ENCODE measurements at places on chromosomes 13 and 19.

GRCh38 chr19:28297586-28298157 is 915.3 kb downstream of the UQCRFS1 start:
- no peaks in the 10 kb centered on the region for H3K27me3 ChIP-seq
- peaks cover 8% of the 10 kb centered on the region for H3K4me1 ChIP-seq
- no peak overlapping the region for H3K4me3 ChIP-seq
- no peak for DNase-seq

- no peaks in the 10 kb centered on the region for H3K27me3 ChIP-seq
- no peak overlapping the region for H3K4me3 ChIP-seq
- peak overlapping the region; percentile 49 for H3K27ac ChIP-seq
- DNase-seq = no peak
- H3K4me1 ChIP-seq = no peaks in the 10 kb centered on the region
Observed at GRCh38 chr13:103615771-103616170, 549.6 kb upstream of the SLC10A2 start.

GRCh38 chr13:76425935-76426334 is 460.3 kb downstream of the KCTD12 start:
- no peak overlapping the region for H3K27ac ChIP-seq
- H3K4me3 ChIP-seq = no peak overlapping the region
- no peaks in the 10 kb centered on the region for H3K27me3 ChIP-seq
- DNase-seq = no peak
- H3K36me3 ChIP-seq = no peaks in the 10 kb centered on the region

- H3K36me3 ChIP-seq = no peaks in the 10 kb centered on the region
- no peaks in the 10 kb centered on the region for H3K4me1 ChIP-seq
- H3K27me3 ChIP-seq = no peaks in the 10 kb centered on the region
- no peak overlapping the region for H3K27ac ChIP-seq
- H3K4me3 ChIP-seq = no peak overlapping the region
- no peak for DNase-seq
Observed at GRCh38 chr13:41306271-41307145, 4.6 kb upstream of the NAA16 start.

- peaks cover 9% of the 10 kb centered on the region for H3K4me1 ChIP-seq
- DNase-seq = no peak
- H3K4me3 ChIP-seq = no peak overlapping the region
- no peaks in the 10 kb centered on the region for H3K27me3 ChIP-seq
Observed at GRCh38 chr13:40346592-40346991, 319.8 kb downstream of the FOXO1 start.

DNA sequence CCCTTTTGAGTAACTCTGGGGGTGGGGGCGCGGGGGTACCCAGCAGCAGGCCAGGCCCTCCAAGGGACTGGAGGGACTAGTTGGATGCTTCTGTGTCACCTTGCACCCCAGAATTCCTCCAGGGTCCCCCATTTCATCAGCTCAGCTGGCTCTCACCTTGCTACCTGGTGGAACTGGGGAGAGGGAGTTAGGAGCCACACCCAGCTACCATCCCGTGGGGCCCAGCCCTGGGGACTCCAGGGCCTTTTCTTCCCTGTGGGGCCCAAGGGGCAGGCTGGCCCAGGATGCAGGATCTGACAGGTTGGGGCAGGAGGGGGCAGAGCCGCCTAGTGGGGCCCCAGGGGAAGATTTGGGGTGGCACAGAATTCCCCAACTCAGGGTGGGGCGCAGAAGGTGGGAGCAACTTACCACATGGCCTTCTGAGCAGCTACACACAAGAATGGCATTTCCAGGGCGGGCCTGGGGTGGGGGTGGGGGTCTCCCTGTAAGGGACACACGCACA is 32.8 kb upstream of the NANOS3 start:
- DNase-seq = no peak
- H3K27ac ChIP-seq = no peak overlapping the region
- H3K4me3 ChIP-seq = no peak overlapping the region

DNA sequence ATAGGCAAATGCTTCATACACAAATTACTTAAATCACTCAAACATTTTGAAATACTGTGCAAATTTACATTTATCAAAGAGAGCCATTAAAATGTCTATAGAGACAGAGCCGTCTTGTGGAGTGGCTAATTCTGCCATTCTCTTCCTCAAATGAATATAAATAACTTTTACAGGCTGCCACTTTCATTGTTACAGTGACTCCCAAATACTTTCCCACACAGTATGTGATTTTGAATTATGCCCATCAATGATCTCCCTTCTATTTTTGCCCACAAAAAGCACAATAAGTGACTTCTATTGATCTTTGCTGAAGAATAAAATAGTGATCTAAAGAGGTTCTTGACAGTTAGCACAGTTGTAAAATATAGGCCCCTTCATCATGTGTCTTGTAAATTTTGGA is 1244.9 kb downstream of the PCDH17 start:
- H3K4me1 ChIP-seq = no peaks in the 10 kb centered on the region
- H3K27me3 ChIP-seq = no peaks in the 10 kb centered on the region
- H3K27ac ChIP-seq = no peak overlapping the region
- no peak overlapping the region for H3K4me3 ChIP-seq
- no peaks in the 10 kb centered on the region for H3K36me3 ChIP-seq

DNA sequence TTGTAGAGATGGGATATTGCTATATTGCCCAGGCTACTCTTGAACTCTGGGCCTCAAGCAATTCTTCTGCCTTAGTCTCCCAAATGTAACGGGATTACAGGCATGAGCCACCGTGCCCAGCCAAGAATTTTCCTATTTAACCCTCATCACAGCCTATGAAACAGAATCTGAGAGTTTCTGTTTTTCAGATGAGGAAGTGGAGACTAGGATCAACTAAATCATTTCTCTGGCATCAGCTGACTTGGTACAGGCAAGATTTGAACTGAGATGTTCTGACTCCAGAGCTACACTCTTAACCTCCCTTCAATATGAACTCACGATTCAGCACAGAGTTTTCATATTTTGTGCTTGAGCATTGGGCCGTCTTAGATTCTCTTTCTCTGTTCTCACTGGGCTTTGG is 8.1 kb downstream of the ZNF460 start:
- H3K4me1 ChIP-seq = no peaks in the 10 kb centered on the region
- no peak for DNase-seq
- H3K4me3 ChIP-seq = no peak overlapping the region
- H3K27ac ChIP-seq = no peak overlapping the region
- H3K36me3 ChIP-seq = peaks cover 93% of the 10 kb centered on the region
- no peaks in the 10 kb centered on the region for H3K27me3 ChIP-seq

GRCh38 chr13:98103942-98104880 is 38.7 kb upstream of the FARP1 start:
- H3K4me1 ChIP-seq = no peaks in the 10 kb centered on the region
- no peak overlapping the region for H3K27ac ChIP-seq
- no peaks in the 10 kb centered on the region for H3K27me3 ChIP-seq
- DNase-seq = no peak
- H3K4me3 ChIP-seq = no peak overlapping the region

- no peaks in the 10 kb centered on the region for H3K4me1 ChIP-seq
- no peak overlapping the region for H3K4me3 ChIP-seq
- DNase-seq = no peak
Observed at GRCh38 chr19:10116085-10116865, 3.4 kb downstream of the EIF3G start.

DNA sequence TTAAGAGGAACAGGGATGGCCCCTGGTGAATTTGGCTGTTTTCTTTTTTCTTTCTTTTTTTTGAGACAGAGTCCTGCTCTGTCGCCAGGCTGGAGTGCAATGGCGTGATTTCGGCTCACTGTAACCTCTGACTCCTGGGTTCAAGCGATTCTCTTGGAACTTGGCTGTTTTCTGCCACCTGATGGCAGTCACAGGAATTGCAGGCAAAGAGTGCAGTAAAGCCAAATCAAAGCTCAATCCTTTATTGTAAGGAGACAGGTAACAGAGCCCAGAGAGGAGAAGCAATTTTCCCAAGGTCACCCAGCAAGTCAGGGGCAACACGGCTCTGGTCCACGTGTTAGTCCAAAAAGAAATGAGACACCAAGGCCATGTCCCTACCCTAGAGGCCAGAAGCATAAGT is 6.2 kb downstream of the TINCR start:
- no peaks in the 10 kb centered on the region for H3K36me3 ChIP-seq
- H3K27ac ChIP-seq = no peak overlapping the region
- no peak overlapping the region for H3K4me3 ChIP-seq
- H3K4me1 ChIP-seq = no peaks in the 10 kb centered on the region

DNA sequence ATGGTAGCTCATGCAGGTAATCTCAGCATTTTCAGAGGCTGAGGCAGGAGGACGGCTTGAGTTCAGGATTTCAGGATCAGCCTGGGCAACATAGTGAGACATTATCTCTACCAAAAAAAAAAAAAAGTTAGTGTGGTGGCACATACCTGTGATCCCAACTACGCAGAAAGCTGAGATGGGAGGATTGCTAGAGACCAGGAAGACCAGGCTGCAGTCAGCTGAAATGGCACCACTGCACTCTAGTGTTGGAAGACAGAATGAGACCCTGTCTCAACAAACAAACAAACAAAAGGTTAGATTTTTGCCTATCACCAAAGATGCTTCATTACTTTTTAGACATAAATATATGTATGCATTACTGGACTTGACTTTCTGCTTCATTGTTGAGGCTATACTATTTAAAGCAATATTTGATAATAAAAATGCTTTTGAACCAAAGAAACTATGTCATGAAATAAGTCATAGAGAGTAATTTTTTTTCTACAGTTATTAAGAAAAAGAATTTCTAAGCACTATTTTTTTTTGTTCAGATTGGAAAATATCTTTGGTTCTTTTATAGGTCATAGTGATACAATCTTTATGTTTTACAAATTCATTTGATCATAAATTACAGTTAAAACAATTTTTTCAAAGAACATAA is 1180.1 kb upstream of the ATXN8OS start:
- no peaks in the 10 kb centered on the region for H3K36me3 ChIP-seq
- no peak overlapping the region for H3K4me3 ChIP-seq
- no peak overlapping the region for H3K27ac ChIP-seq
- no peaks in the 10 kb centered on the region for H3K27me3 ChIP-seq
- peak; percentile 86 for DNase-seq

DNA sequence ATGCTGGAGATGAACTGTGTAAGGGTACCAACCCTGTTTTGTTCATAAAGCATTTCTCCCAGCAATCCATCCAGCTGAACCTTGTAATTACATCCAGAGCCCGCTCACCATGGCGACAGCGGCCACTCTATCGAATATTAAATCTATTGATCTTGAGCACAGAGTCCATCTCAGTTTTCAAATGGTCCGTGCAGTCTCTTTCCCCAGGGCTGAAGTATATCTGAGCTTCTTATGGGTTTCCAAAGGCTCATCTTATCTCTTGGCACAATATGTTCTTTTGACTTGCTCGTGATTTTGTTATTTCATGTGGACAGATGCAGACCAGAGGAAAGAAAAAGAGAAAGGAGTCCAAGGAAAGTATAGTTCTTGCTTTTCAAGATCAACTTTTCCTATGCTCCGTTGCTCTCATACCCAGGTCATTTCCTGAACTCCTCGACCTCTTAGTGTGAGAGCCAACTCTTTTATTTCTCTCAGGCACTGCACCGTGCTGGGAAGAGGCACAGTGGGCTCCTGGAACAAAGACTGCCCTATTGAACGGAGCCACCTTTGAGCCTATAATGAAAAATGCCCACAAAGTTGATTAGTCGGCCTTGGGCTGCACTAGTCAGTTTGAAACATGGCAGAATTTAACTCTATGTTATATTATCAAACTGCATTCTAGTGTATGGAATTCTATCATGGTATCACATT is 66.7 kb downstream of the RFC3 start:
- no peaks in the 10 kb centered on the region for H3K36me3 ChIP-seq
- H3K27ac ChIP-seq = peak overlapping the region; percentile 61
- H3K4me3 ChIP-seq = no peak overlapping the region
- no peak for DNase-seq
- no peaks in the 10 kb centered on the region for H3K4me1 ChIP-seq
- H3K27me3 ChIP-seq = no peaks in the 10 kb centered on the region

- no peaks in the 10 kb centered on the region for H3K36me3 ChIP-seq
- peaks cover 3% of the 10 kb centered on the region for H3K27me3 ChIP-seq
- no peak for DNase-seq
- H3K4me1 ChIP-seq = no peaks in the 10 kb centered on the region
- H3K4me3 ChIP-seq = no peak overlapping the region
- H3K27ac ChIP-seq = no peak overlapping the region
Observed at GRCh38 chr13:77503398-77503797, 32.1 kb upstream of the SCEL start.

GRCh38 chr13:43769529-43769928 is 17.2 kb downstream of the ENOX1 start:
- no peak for DNase-seq
- H3K4me3 ChIP-seq = no peak overlapping the region
- H3K27me3 ChIP-seq = peaks cover 42% of the 10 kb centered on the region
- peaks cover 16% of the 10 kb centered on the region for H3K4me1 ChIP-seq
- no peaks in the 10 kb centered on the region for H3K36me3 ChIP-seq

DNA sequence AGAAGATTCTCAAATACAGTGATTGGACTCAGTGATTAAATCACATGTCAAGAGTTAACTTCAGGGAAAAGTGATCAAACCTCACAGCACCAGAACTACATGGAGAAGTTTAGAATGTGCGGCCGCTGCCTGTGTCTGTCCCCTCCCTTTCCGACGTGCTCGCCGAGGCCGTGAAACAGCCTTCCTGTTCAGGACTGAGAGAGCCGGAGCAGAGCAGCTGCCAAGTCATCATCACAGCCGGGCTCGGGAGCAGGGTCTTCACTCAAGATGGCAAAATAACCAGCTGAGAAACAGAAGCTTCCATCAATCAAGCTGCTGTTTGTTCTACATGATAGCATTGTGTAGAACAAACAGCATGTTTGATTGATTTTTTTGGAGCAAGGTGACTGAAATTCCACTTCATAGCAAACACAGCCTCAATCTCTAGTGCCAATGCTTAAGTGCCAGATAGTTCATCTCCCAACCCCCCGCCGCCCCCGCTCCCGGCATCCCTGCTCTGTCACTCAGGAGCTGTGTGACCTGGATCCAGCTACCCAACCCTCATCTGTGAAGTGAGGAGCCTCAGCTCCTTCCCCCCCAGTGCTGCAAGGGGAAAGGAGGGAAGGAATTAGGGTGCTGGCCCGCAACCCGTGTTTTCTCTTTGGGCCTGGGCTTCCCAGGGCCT is 70.6 kb downstream of the HSPH1 start:
- no peaks in the 10 kb centered on the region for H3K36me3 ChIP-seq
- H3K27ac ChIP-seq = no peak overlapping the region
- DNase-seq = peak; percentile 39
- H3K4me3 ChIP-seq = no peak overlapping the region
- H3K27me3 ChIP-seq = no peaks in the 10 kb centered on the region
- H3K4me1 ChIP-seq = no peaks in the 10 kb centered on the region

GRCh38 chr13:72651144-72651543 is 76.3 kb downstream of the MZT1 start:
- H3K27ac ChIP-seq = no peak overlapping the region
- no peak overlapping the region for H3K4me3 ChIP-seq
- no peaks in the 10 kb centered on the region for H3K4me1 ChIP-seq
- DNase-seq = no peak

DNA sequence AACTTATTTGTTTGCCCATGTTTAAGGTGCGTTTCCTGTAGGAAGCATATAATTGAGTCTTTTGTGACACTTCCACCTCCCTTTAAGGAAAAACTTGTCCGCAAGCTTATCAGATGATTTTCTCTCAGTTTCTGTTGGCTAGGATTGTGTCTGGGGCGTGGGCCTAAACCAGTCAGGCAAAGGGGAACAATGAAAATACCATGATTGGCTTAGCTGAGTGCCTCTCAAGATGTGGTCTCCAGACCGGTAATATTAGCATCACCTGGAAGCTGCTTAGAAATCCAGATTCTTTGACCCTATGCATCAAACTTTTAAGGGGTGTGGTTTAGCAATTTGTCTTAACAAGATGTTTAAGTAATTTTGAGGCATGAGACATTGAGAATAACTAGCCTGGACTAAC is 20.0 kb downstream of the SLAIN1 start:
- H3K4me1 ChIP-seq = no peaks in the 10 kb centered on the region
- no peak overlapping the region for H3K27ac ChIP-seq
- H3K36me3 ChIP-seq = peaks cover 15% of the 10 kb centered on the region
- no peaks in the 10 kb centered on the region for H3K27me3 ChIP-seq
- H3K4me3 ChIP-seq = no peak overlapping the region
